ENCODE measurements at places on chromosomes 11 and 22.

DNA sequence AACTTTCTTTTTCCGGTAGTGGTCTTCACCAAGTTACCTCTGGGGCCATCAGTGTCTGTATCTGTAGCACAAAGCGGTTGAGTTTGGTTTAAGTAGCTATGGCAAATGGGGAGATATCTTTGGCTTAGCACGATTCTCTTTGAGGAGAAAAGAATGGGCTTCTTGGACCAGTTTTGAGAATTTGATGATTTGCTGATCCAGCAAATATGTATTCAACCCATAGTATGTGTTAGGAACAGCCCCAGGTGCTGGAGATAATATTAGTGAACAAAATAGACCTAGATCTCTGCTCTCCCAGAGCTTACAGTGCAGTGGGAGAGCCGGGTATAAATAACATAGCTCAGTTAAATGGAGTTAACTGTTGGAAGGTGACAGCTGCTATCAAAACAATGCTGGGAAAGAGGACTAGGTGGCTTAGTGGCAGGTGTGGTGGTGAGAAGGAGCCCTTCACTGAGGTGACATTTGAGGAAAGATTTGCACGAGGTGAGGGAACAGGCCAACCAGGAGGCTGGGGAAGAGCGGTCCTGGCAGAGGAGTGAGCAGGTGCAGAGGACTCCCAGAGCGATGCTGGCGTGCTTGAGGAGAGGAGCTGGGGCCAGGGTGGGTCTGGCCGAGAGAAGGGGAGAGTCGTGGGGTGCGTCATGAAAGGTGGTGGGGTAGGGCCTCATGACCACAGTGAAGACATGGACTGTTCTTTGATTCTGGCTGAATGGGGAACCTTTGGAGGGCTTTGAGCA, 5.0 kb downstream of the TBC1D22A start:
- no peak for DNase-seq

DNA sequence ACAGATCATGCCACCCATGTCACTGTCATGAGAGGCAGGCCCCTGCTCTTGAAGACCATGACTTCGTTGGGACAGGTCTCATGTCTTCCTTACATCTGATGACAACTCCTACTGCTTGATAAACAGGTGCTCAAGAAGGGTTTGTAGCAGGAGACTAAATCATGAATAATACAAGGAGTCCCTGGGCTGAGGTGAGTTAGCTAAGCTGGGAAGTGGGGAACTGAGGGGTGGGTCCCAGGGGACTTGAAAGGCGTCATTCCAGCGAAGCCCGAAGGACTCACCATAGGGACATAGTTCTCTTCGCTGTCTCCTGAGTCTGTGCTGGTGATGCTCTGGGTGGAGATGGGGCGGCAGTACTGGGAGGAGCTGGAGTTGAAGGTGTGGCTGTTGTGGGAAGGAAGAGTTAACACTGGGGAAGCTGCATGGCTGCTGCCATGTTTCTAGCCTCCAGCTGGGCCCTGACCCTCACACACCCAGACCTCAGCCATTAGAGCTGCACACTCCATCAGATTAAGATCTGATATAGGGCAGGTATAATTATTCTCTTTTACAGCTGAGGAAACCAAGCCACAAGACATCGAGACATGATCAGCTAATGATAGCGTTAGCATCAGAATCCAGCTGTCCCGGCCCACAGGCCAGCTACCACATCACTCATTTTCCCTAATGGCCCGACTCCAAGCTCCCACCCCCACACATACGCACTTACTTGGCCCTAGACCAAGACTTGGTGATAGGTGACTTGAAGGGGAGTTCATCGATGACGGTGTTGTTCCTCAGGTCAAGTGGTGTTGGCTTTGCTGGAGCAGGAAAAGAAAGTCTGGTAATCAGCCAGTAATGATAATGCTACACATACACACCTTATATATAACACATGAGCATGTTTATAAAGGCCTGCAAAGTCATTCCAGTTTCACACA, 32.9 kb downstream of the USP35 start:
- DNase-seq: no peak

GRCh38 chr22:38167988-38168407, 13.6 kb downstream of the PLA2G6 start:
- no peak for DNase-seq

GRCh38 chr11:2825261-2825888, 60.2 kb downstream of the CDKN1C start:
- no peak for DNase-seq
